ENCODE measurements at places on chromosomes 13 and 19.

GRCh38 chr19:32977280-32977679, 5.2 kb downstream of the FAAP24 start:
- DNase-seq: no peak

DNA sequence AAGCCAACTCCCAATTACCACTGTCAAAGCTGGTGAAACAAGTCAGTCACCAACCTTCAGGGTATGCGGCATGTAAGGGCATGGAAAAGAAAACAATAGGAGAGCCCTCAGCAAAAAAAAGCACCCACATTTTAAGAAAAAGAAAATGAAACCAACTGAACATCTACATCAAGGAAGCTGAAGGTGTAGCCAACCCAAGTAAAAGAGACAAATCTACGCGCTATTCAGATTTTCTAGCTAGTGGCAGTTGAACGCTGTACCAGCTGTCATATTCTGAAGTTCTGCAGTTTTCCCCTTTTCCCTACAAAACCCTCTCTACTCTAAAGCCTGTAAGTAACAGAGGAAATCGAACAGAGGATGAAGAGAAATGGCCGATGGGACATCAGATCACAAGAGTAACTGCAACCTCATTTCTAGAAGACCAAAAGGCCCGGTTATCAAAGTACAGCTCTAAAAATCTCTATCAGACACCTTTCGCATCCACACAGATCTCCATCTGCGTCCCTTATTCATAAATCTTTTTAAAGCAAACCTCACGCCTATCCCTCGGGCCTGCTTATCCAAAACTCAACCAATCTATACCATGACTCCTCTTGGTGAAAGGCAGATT, 1.4 kb downstream of the MYCBP2 start:
- DNase-seq: no peak

DNA sequence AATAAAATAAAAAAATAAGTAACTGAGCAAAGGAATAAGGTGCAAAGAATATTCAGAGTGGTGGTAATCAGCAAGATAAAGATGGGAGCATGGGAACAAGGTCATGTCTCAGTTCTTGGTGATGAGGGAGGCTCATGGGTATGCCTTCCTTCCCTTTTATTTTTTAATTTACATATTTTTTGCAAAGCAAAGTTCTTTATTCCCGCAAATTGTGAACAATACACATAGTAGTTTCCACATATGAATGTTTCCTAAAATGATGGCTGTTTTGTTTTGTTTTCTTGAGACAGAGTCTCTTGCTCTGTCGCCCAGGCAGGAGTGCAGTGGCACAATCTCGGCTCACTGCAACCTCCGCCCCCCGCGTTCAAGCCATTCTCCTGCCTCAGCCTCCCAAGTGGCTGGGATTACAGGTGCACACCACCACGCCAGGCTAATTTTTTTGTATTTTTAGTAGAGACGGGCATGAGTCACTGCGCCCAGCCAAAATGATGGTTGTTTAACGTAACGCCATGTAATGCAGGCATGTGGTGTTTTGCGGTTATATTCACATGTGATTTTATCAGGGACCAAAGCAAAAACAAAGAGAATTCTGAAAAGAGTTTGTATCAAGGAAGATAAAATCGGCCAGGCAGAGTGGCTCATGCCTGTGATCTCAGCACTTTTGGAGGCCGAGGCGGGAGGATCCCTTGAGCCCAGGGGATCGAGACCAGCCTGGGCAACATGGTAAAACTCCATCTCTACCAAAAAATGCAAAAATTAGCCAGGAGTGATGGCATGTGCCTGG, 4.5 kb upstream of the ADGRE2 start:
- DNase-seq: no peak

GRCh38 chr13:110061270-110061669, 245.7 kb downstream of the COL4A1 start:
- DNase-seq: no peak

DNA sequence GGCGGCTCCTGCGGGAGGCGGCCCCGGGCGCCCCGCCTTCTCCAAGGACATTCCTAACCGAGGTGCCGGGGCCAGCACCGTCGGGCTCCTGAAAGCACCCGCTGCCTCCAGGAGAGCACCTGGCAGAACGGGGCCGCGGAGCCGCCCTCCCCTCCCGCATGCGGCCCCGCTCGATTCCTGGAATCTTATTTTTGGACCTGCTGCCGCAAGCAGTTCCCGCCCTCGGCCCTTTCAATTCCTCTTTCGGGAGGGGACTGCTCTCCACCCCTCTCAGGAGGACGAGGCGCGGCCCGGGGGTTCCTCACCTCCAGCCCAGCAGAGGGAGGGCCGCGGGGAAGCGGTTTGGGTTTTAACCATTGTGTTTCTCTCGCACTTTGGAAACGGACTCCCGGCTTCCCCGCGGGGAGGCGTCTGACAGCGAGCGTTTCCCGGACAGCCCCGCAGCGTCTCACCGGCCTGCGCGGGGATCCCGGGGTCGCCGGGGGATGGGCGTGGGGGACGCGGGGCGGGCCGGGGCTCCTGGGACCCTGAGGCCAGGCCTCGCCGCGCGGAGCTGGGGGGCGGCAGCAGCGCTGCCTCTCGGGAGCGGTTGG, 849 bp downstream of the GAS6 start:
- no peak for DNase-seq

- no peak for DNase-seq
Observed at GRCh38 chr19:11480715-11481533, at the start of gene ELAVL3. ELAVL3 (minus strand) TSS chr19:11481046; CDS start chr19:11480608, 438 bp downstream.

All from foreskin fibroblast (primary cell).